ENCODE measurements at places on chromosomes 5 and 9.

DNA sequence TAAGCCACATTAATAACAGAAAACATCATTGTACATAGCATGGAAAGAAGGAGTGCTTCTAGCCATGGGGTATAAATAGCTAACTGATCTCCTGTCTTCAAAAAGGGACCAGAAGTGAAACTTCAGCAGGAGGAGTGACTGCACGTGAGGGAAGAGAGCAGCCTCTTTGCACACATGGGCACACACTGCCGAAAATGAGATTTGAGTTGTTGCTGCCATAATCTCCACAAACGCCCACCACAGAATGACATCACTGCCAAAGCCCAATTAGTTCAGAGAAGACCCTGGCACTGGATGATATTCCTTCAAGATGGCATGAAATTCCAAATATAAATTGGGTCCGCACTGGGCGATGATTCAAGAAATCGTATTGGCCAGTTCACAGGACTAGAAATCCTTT lies 238.9 kb upstream of the NR4A3 start:
- no peak for DNase-seq

GRCh38 chr9:130242270-130243014 lies 23.1 kb upstream of the HMCN2 start:
- no peak for DNase-seq

DNA sequence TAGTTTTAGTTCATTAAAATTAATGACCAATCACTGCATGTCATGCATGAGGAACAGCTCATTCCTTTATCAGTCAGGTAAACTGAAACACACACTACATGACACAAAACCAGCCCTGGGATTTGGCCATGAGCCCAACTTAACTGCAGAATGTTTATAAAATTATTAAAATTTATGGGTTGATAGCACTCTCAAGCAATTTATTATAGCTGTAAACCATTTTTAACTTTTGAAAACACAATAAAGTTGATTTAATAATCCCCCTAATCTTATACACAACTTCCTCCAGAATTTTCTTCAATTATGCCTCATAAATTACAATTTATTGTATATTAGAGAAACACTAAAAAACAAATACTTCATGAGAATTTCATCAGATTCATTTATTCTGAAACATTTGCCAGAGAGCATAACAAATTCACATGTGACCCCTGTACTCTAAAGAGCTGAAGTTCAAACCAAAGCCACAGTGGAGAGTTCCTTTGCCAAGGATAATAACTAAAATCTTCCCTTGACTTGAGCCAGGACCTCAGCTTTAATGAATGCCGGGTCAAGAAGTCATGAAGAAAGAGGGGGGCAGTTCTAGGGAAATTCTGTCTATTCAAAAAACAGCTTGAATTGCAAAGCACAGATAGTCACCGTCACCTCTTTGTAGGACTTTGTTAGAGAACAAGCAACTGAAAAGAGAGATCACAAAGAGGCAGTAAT lies 763.7 kb upstream of the GRAMD2B start:
- peak; percentile 40 for DNase-seq

GRCh38 chr9:33524306-33524947 lies 376 bp downstream of the ANKRD18B start:
- DNase-seq = peak; percentile 73

DNA sequence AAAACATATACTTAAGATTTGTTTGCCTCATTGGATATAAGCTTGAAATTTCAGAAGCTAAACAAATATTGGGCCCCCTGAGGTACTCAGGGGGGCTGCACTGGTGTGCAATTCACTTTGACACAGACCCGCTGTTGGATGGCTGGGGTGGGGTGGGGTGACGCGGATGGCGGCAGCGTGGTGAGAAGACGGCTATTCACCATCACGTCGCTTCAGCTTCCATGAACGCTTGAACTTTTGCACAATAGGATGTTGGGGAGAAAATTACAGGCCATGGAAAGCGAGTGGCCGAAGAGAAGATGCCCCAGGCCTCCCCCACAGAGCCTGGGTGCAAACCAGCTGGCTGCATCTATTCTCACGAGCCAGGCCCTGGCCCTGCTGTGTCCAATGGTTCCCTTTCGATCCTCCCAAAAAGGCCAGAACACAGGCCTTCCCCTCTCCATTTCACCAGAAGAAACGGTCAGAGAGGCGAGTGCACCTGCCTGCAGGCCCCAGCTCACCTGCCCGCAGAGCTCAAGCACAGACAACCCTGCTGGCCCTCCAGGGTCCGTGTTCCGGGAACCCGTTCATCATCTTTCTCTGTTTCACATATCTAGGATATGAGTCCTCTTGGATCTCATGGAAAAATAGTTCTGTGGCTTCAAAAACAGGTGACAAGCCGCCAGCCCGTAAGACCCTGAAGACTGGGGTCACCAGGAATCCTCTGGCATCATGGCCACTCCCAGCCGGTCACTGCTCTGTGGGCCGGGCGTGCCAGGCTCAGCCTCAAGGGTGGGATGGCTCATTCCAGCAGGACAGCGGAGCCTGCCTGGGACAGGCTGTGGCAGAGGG lies 46.8 kb upstream of the SARDH start:
- DNase-seq = no peak

GRCh38 chr9:17251100-17251499 lies 116.3 kb downstream of the CNTLN start:
- no peak for DNase-seq
